ENCODE measurements at places on chromosomes 6 and 20. TPM values are rescaled to one million over a fixed set of nuclear protein-coding genes. Genes with fewer than 3 reads are reported as not detected.

GRCh38 chr20:61407561-61407960, 155.5 kb downstream of the CDH4 start:
- no peak for DNase-seq

GRCh38 chr6:25553502-25553901, 98.5 kb upstream of the SCGN start:
- no peak for DNase-seq

DNA sequence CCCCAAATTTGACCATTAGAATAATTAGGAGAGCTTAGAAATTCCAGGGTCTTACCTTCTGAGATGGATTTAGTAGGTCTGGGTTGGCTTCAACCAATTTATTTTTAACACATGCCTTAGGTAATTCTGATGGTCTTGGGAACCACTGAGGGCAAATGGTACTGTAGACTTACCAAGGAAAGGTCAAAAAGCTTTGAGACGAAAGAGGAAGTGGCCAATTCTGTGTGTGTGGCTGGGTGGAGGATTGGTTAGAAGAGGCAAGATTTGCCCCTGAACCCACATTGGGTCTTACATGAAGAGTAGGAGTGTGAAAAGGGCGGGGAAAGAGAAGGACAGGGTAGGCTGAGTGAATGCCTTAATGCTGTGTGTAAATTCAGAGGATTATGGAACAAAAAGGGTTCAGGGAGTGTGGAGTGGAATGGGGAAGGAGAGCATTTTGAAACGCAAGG, 2.7 kb downstream of the ITCH start:
- no peak for DNase-seq

The SDC4 gene
- total RNA-seq = 32.4 TPM

- DNase-seq = no peak
These were observed 70.4 kb upstream of the KCNQ5 start for GRCh38 chr6:72551470-72551869.

DNA sequence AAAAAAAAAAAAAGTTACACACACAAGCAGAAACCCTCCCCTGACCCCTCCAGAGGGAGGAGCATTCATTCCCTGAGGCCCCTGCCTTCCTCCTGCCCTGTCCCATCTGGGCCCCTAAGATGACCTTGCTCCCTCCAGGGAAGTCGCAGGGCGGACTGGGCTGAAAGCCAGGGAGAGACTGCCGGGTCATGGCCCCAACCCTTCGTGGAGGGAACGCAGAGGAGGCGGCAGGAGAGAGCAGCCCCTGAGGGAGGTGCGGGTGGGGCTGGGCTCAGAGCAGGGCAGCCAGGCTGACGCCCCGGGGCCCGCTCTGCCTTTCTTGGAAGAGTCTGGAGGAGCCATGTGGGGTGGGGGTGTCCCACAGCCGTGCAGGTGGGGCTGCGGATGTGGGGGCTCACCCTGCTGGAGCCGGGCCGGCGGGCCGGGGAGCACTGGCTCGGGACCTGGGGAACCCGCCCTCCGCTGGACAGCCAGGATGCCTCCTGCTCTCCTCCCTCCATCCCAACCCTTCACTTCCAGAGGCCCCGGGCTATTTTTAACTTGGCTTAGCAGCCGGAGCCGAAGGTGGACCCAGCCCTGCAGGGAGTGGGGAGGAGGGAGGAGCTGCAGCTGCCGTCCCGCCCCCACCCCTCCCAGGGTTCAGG, 15.0 kb upstream of the ABHD16B start:
- DNase-seq = no peak

The ADGRF4 gene
- not detected for total RNA-seq

DNA sequence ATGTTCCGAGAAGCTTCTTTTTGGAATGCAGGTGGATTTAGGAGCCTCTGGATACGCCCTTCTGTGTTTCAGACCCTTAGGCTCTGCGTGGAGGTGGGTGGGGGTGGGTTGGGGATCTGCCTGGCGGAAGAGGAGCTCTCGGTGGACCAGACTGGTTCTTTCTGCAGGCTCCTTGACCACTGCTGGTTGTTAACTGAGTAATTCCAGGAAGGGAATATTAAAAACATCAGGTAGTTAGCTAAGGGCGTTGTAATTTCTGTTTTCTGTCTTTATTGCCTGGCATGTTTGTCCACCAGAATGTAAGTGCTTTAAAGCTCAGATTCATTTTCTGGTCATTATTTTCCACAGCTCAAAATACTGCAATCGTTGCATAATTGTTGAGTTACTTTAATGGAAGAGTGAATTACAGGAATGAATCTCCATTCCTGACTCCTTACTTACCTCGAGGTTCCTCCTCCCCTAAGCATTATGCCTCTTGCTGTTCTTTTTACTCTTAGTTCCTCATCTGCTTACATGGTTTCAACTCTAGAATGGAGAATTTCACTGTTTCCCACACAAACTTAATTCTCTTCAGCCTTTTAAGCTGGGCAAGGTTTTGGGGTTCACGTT, 5.9 kb downstream of the CDYL start:
- DNase-seq = no peak

DNA sequence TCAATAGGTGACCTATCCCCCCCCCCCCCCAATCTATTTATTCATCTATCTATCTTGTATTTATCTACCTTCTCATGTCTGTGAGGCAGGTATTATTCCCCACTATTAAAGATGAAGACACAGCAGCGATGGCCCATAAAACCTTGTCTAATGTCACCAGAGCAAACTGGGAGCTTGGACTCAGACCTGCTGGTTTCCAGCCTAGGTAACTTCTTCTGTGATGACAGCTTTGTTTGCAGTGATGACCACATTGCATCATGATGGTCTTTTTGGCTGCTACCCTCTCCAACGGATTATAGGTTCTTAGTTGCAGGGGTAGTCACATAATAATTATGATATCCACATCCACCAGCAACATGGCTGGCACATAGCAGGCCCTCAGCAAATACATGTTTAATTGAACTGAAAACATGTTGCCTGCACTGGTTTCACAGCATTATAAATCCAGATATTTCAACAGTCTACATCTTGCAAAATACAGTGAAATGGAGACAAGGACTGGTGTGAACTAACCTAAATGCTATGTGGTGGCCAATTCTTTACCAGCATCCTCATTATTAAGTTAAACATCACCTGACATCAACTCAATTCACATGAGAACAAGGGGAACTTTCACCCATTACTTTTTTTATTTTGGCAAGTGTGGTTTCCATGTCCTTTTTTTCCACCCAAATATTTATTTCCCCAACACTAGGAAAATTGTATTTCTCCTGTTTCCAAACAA, 712.5 kb upstream of the NRSN1 start:
- DNase-seq = no peak

GRCh38 chr6:81130061-81130460, 622.4 kb downstream of the TENT5A start:
- DNase-seq = no peak

The DLK2 gene
- total RNA-seq = 0.25 TPM

GRCh38 chr6:127590344-127590743, 13.4 kb downstream of the C6orf58 start:
- DNase-seq = no peak

The C6orf163 gene
- total RNA-seq = 0.56 TPM

DNA sequence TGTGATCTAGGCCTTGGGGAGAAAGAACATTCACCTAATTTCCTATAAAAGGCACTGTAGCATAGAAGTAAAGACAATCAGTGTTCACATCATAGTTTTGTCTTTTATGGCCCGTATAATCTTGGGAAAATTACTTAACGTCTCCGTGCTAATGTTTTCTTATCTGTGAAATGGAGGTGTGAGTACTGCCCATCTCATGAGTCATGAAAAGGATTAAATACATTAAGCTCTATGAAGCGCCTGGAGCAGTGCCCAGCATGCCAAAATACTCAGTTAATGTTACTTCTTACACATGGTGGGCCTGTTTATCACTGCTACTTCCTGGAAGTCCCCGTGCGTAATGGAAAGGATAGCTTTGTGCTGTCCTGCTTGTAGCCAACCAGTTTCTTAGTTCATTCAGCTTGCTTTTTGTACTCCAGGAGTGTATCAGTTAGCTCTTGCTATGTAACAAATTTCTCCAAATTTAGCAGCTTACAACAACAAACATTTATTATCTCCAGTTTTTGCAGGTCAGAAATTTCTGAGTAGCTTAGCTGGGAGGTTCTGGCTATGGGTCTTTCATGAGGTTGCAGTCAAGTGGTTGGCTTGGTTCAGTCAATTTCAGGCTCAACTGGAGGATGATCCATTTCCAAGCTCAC, 103.6 kb upstream of the BMP2 start:
- DNase-seq = peak; percentile 32

- DNase-seq = no peak
These were observed 5.6 kb upstream of the PSORS1C2 start for GRCh38 chr6:31144296-31144969.

DNA sequence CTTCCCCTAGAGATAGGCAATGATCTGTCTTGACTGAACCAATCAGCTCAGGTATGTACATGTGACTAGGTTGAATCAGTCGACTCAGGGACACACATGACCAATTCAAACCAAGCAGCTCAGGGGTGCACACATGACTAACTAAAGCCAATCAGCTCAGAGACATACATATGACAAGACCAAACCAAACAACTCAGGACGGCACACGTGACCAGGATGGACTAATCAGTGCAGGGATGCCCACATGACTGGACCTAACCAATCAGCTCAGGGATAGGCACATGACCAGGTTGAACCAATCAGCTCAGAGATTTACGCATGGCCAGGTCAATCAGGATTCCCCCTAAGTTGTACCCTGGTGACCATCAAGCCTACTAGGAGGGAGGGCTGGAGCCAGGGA, 310.3 kb downstream of the CDH26 start:
- DNase-seq = no peak

GRCh38 chr6:25363427-25363826, 84.3 kb downstream of the CARMIL1 start:
- no peak for DNase-seq

DNA sequence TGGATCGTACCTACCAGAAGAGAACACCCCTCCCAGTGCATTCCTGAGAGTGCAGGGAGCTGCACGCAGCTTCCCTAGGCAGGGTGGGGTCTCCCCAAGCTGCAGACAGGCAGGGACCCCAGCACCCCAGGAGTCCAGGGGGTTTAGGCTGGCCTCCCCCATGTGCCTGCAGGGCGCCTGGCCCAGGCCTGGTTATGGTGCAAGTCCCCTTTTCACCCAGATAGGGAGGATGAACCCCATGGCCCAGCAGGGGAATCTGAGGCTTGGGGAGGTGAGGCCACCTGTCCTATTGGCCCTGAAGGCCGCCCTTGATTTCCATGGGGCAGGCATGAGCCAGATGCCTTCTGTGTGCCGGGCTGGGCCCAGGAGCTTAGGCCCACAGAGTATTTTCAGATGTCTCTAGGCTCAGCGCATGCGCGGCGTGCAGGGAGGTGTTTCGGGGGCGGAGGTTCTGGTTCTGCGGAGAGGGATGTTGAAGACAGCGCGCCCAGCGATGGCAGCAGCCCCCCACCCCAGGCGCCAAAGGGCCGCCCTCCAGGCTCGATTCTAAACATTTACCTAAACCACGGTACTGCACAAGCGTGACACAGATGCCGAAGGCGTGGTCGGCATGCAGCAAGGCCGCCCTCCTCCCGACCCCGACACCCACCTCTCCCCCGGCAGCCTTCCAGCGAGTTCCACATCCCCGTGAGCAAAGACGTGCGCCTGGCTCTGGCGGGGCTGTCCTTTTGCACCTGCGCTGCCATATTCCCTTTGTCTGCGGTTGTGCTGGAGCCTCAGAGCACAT, 29.4 kb downstream of the COL20A1 start:
- no peak for DNase-seq

- DNase-seq = peak; percentile 29
These were observed 49.7 kb upstream of the IL20RA start for GRCh38 chr6:137094411-137095008.

- DNase-seq = no peak
These were observed 317.0 kb downstream of the ZFAND3 start for GRCh38 chr6:38136547-38136946.

GRCh38 chr6:2639896-2640295, 110.8 kb downstream of the MYLK4 start:
- no peak for DNase-seq

DNA sequence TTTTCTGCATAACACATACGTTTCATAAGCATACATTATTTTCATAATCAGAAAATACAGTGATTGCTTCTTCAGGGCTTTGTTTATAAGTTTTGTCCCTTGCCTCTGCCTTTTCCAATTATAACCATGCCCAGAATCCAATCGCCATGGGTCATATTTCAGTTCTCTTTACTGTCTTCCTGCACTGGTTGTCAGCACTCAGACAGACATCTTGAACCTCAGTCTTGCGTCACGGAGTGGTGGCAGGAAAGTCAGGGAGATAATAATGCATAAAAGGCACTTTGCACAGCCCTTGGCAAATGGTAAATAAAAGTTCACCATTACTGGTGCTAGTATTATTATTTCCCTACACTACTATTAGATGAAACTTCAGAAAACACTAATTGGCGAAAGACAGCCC, 7.2 kb downstream of the KIF16B start:
- no peak for DNase-seq

DNA sequence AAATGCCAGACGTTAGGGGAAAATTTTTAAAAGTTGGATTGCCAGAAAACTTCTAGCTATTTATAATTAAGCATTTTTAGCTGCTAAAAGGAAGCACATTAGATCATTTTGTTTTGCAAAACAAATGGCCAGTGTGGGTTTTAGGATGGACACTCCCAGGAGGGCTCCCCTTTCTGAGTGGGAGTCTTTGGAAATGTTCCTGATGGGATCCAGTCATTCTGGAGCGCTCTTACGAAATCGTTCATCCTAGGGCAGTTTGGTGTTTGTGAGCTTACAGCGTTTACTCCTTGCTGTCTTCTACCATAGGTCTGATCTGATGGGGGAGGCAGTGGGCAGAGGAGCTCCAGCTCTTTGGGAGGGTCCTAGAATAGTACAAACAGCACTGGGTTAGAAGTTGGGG, 14.7 kb downstream of the GNAS start:
- no peak for DNase-seq

The ARMH2 gene
- not detected for total RNA-seq

- DNase-seq = no peak
These were observed 296.5 kb downstream of the SMOC2 start for GRCh38 chr6:168737481-168737880.

GRCh38 chr6:80940571-80940970, 811.9 kb downstream of the TENT5A start:
- no peak for DNase-seq

DNA sequence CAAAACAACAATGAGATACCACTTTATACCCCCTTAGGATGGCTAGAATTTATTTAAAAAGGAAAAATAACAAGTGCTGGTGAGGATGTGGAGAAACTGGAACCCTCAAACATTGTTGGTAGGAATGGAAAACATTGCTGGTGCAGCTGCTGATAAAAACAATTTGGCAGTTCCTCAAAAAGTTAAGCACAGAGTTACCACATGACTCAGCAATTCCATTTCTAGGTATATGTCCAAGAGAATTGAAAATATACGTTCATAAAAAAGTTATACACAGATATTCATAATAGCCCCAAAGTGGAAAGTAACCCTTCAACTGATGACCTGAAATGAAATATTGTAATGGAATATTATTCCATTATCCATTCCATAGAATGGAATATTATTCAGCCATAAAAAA, 55.0 kb downstream of the CD83 start:
- no peak for DNase-seq

The TXLNB gene
- total RNA-seq = 0.21 TPM
